ENCODE measurements at places on chromosomes 6 and 20.

- DNase-seq: peak; percentile 89
Observed at GRCh38 chr6:33312361-33313104, 1.3 kb downstream of the TAPBP start.

DNA sequence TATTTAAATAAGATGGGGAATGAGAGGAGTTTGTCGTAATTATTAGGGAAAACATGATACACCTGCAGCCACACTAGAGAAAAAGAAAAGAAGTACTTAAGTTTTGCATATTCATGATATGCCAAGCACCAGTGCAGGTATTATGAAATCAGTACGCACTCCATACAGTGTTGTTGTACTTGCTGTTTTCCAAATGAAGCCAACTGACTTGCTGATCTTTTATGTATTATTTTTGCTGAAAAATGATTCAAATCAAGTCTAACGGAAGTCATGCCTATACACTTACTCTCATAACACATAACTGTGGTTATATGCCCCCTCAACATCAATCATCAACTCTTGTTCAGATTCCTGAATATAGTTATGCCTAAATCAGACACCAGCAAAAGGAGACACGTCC lies 584.9 kb upstream of the EYS start:
- DNase-seq: no peak

DNA sequence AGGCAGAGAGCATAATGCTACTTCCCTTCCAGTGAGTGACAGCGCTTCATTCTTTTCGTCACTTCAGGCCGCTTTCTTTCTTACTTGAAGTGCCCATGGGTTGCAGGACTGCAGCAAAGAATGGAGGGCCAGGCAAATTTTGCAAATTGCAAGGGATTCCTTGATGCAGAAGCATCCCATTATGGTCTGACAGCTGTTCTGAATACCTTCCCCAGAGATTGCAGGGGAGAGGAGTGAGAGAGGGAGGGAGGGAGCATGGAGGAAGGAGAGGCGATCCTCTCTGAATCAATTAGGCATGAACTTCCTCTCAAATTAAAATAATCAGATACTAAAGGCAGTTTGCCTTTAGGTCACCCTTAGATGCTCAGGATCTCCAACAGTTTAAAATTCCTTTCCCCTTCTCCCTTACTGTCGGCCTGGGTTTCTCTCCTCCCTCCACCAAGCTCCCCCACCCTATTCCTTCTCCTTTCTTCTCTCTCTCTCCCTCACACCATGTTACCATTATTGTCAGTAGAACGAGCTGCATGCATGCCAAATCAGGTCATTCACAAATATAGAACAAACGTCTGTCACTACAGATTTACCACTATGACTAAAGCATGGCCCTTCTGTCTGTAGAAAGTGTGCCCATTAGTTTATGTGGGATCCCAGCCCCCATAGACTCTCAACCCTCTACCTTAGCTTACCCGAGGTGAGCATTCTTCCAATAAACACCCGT lies 289.2 kb downstream of the CD83 start:
- DNase-seq: no peak

DNA sequence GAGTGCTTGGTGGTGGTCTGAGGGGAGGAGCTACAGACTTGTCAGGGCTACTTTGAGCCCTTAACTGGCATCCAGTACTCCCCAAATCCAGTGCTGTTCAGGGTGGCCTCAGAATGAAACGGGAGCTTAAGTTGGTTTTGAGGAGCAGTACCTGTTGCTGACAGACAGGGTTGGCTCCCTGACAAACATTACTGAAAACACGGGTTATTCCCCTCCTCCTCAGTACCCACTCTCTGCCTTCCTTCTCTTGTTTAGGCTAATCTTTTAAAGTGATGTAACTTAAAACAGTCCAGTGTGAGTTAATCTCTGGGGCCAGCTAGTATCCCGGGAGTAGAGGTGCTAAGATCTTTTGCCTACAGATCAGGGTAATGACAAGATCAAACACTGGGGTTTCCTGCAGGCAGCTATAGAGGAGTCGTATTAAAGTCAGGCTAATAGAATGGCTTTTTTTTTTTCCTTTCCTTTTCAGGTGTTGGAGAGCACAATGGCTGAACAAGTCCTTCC lies 3.7 kb downstream of the TNFAIP3 start:
- DNase-seq: no peak

- no peak for DNase-seq
Observed at GRCh38 chr20:2398449-2398848, 17.7 kb downstream of the TGM6 start.

DNA sequence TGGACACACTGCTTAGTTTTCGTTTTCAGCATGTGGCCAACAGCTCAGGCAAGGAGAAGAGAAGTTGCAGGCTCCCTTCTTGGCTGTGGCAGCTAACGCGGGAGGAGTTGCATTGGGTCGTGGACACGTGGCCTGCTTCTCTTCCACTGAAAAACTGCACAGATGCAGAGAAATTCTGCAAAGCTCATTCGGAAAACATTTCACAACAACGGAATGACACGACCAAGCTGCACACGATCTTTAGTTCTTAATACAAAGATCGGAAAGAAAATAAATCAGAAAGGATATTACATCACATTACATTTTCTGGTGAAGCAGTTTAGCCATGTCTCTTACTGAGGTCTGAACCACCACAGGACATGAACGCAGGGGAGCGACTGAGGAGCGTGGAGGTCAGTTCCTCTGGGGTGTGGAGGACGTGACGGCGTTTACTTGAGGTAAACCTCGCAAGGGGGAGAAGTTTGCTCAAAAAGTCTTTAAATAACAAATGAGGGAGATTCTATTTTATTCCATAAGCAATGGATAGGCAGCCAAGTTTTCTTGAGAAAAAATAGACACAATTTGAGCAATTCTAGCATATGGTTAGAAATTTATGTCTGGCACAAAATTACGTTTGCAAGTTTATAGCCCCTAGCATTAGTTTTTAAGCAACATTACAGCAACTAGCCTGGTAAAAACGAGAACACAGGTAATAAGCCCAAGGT lies 178.3 kb downstream of the THBS2 start:
- no peak for DNase-seq

DNA sequence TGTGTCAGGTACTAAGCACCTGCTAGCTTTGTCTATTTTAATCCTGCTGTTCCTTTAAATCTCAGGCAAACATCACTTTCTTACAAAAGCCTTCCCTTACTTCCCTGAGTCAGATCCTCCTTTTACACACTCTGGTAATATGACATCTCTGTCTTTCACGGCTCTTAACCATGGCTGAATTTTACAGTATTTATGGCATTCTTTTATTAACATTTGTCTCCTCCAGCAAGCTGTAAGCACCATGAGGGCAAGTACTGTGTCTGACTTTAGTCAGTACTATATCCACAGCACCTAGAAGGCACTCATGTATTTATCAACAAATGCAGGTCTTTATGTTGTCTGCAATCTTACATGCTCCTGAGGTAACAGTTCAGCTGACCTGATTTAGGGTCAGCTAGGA lies 33.7 kb upstream of the HBS1L start:
- DNase-seq: no peak

DNA sequence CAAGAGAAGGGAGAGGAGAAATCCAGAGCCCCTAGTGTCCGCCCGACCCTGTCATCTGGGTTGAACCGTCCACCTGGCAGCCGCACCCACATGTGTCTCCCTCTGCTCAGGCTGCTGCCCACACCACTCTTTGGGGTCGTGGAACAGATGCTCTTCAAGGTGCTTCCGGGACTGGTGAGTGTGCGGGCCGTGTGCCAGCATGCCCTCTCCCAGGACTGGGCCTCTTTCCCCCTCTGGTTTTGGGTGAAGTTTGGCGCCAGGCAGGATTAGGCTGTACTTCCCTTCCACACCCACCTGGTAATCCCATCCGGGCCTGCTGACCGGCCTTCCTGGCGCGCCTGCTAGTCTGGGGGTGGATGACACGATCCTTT lies 7.9 kb downstream of the BPIFB3 start:
- DNase-seq: no peak

- DNase-seq: no peak
Observed at GRCh38 chr6:42426191-42426590, 25.5 kb downstream of the TRERF1 start.

- no peak for DNase-seq
Observed at GRCh38 chr20:56376331-56376730, 15.7 kb downstream of the AURKA start.

GRCh38 chr6:6870921-6871320 lies 236.8 kb upstream of the RREB1 start:
- DNase-seq: no peak

- no peak for DNase-seq
Observed at GRCh38 chr6:121614115-121614514, 178.7 kb downstream of the GJA1 start.

DNA sequence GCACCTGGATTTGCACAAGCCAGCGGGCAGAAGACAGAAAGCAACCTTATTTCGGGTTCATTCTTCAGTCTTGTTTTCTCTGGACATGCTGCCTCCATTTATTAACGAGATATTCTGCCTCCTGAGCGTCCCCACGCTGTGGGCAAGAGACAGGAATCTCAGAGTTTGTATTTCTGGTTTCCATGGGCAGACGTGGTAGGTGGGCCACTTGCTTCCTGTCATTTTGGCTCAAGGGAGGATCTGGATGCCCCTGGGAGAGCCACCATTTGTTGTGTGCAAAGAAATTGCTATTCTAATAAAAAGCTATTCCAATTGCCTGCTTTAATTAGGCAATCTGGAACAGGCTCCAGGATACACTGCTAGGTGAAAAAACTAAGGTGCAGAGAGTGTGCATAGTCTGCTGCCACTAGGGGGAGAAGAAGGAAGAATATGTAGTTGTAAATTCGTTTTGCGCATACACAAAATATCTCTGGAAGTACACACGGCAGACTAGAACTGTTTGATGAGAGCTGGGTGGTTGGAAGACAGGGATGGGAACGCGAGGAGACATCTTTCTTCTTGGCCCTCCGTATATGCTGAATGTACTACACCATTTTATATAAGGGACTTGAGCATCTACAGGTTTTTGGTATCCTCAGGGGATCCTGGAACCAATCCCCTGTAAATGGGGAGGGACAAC lies 30.1 kb upstream of the SLC16A10 start:
- peak; percentile 34 for DNase-seq

DNA sequence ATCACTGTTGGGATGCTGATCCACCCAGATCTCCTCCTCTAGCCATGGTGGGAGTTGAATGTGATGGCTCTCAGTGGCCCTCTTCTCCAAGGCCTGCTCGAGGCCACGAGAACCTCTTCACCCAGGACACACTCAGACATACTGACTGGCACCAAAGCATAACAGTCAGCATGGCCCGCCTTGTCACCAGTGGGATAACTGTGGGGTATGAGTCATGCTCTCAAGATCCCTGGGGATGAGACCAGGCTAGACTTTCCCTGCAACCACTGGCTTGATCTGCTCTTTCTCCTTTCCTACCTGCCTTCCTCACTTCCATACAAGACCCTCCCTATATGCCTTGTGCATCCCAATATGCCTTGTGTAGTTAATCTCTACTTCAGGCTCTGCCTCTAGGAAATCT lies 66.8 kb downstream of the RIN2 start:
- DNase-seq: no peak

DNA sequence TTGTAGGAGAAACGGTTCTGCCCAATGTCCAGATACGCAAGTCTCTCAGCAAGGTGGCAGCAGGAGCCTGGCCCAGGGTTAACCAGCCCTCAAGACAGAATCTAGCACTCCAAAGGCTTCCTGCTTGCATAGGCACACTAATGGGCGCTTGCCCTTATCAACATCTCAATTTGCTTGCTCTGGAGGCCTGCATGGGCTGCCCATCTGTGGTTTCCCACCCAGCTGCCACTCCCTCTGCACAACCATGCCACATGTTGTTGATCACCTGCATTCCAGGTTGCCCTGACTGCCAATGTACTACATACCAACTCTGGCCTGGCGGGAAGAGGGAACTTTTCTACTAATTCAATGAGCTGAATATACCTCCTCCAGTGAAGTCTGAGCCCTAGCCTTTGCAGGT lies 74.6 kb downstream of the ATG5 start:
- no peak for DNase-seq

DNA sequence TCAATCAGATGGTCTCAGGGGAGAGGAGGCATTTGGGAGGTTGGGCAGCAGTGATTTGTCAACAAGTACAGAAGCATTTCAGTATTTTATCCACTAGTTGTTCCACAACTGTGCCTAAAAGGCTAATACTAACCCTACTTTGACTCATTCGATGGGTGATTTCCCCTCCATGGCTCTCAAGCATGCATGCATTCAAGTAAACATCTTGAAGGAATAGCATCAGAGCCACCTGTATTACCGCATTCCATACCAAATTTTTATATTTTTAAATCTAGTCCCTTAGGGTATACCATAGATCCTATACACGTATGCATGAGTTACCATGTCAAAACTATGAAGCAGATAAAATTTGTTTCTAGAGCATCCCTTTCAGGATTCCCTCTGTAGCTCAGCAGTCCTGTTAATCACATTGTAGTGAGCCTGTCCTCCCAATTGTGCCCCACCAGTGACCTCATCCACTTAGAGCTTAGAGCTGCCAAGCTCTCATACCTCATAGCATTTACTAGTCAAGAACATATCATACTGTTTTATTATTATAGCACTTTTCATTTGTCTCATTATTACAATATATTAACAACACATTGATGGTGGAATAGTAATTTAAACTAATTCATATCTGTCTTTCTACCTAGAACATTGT lies 213.8 kb downstream of the LAMA2 start:
- no peak for DNase-seq

GRCh38 chr6:129667034-129667433 lies 42.9 kb downstream of the ARHGAP18 start:
- DNase-seq: no peak

DNA sequence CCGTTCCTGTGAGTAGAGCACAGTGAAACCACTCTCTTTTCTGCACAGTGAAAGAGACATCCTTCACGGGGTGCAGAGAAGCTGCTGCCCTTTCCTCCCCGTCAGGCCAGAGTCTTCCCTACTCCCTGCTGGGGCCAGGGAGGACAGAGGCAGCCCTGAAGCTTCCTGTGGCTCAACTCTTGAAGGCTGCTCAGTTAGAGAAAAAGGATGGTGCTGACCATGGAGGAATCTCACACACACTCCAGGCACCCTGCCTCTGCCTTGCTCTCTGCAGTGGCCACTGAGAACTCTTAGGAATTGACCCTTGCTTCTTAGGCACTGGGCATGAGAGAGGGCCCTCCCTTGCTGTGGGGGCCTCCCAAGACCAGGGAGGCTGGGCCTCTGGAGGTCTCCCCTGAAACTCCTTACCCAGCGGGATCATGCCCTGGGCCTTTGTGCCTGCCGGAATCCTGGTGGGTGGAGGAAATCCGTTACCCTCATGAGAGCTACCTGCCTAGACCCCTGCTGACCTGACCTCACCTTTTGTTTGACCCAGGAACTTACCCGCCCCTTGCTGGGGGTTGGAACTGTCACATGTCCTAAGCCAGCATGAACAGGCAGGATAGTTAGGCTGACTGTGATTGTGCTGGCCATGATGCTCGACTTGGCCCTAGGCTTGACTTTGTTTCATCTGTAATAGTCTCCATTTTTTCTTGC lies 65.0 kb upstream of the CD93 start:
- no peak for DNase-seq

DNA sequence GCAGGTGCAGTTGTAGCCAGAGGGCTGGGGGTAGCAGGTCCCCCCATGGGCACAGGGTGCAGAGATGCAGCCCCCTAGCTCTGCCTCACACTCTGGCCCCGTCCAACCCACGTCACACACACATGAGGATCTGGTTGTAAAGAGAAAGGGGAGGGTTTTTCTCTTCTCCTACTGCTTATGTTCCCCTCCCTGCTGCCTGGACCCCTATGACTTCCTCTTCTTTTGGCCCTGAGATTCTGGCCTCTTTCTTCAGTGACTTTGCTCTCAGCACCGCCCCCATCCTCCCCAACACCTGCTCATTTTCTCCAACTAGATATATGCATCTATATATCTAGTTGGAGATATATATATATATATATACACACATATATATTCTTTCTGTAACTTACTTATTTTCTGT lies 9.7 kb downstream of the NOTCH4 start:
- DNase-seq: no peak

GRCh38 chr6:65505736-65506135 lies 201.3 kb downstream of the EYS start:
- no peak for DNase-seq
